ENCODE measurements at places on chromosomes 16 and 17. TPM values are rescaled to one million over a fixed set of nuclear protein-coding genes. Genes with fewer than 3 reads are reported as not detected.

TRAPPC2L gene
- 151 TPM for polyA plus RNA-seq

ZNF423 gene
- polyA plus RNA-seq = 2.2 TPM

PROCA1 gene
- 2.1 TPM for polyA plus RNA-seq

TEDC2 gene
- polyA plus RNA-seq = 8.8 TPM

LGALS9C gene
- polyA plus RNA-seq = not detected

LGALS9 gene
- polyA plus RNA-seq = 83.3 TPM

MYCBPAP gene
- polyA plus RNA-seq = 0.40 TPM

ZMYND15 gene
- 0.18 TPM for polyA plus RNA-seq

RUNDC3A gene
- polyA plus RNA-seq = 0.12 TPM

G6PC1 gene
- polyA plus RNA-seq = not detected

HES7 gene
- polyA plus RNA-seq = 0.19 TPM

ZNF688 gene
- 7.5 TPM for polyA plus RNA-seq

ITGA2B gene
- polyA plus RNA-seq = 0.29 TPM

SARM1 gene
- 7.0 TPM for polyA plus RNA-seq

AATK gene
- 0.94 TPM for polyA plus RNA-seq

SRCIN1 gene
- polyA plus RNA-seq = 0.37 TPM

SPN gene
- not detected for polyA plus RNA-seq

KRTAP1-5 gene
- not detected for polyA plus RNA-seq

Measured in endothelial cell of umbilical vein (primary cell).